Stimulated activated CD4-positive, alpha-beta T cell treated with anti-CD3 and anti-CD28 coated beads, Interleukin-12 subunit alpha, Interleukin-12 subunit beta, amount 100 ng/mL, for 48 hours (primary cell): ENCODE measurements at places on chromosomes 3 and 15.

GRCh38 chr3:138336454-138336999, 6.9 kb upstream of the NME9 start:
- no peak for DNase-seq

GRCh38 chr3:157174649-157175498, 14.9 kb upstream of the CCNL1 start:
- DNase-seq: peak; percentile 96

GRCh38 chr15:91104111-91104510, 4.1 kb downstream of the SV2B start:
- DNase-seq: no peak

DNA sequence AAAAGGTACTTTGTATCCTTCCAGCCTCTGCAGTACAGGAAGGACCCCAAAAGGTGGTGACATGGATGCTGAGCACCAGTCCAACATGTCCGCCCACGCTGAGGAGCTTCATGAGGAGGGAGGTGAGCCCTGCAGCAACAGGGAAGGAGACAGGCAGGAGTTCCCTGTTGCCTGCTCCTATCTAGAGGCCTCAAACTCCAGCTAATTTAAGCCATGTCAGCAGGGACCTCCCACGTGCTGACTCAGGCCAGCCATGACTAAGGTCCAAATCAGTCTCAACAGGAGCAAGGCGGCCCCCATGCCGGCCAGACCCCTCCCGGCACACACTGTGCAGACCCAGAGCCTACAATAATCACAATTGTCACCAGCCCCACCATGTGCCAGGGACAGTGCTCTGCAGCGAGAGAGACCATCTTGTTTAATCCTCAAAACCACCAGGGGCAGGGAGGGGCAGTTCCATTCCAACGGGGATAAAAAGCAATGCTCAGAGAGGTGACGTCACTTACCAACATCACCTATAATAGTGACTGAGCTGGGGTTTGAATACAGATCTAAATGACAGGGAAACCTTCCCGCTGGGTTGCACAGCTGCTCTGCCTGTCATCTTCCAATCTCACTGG, 54.5 kb upstream of the GATA2 start:
- DNase-seq: no peak

- DNase-seq: no peak
These were observed 202.4 kb upstream of the GADL1 start for GRCh38 chr3:31096661-31097395.

GRCh38 chr3:100141586-100141985, 27.3 kb upstream of the FILIP1L start:
- DNase-seq: no peak

DNA sequence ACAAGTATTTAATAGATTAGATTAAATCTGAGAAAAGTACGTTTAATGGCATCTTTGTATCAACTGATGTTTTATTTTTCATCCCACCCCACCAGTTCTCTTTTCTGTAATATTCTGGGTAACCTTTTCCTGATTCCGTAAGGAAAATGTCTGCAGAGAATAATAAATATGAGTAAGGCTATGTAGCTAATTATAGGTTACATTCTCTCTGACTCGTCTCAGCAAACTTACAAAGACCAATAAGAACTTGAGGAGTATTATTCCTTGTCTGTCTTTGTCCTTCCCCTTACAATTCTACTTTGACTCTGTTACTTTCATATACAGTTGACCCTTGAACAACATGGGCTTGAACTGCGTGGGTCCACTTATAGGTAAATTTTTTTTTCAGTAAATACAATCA, 12.1 kb downstream of the SNAP23 start:
- no peak for DNase-seq

GRCh38 chr3:192082730-192083660, 622.0 kb downstream of the PYDC2 start:
- no peak for DNase-seq

- no peak for DNase-seq
These were observed 166.4 kb upstream of the PROK2 start for GRCh38 chr3:71951361-71951760.

GRCh38 chr15:92069308-92070250, 216.1 kb downstream of the SLCO3A1 start:
- DNase-seq: peak; percentile 27

- no peak for DNase-seq
These were observed 200.1 kb downstream of the SLC9A9 start for GRCh38 chr3:143648218-143648617.

DNA sequence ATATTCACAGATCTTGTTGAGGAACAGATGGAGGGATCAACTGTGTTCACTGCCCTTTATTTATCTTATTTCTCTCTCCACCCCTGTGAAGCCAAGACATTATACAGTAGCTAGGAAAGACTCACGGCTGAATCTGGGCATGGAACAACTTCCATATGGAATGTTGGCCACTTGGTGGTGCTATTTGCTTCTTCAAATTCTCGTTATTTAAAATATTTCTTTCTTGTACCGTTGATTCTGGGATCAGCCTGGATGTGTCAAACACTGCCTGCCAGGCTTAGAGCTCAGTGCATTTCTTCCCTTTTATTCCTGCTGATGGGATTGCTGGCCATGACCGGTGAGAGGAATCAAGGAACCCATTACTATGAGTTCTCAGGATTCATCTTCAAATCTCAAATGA, 17.5 kb upstream of the GASK1A start:
- DNase-seq: no peak

GRCh38 chr3:31670722-31671121, 138.0 kb downstream of the STT3B start:
- no peak for DNase-seq

GRCh38 chr3:21795152-21795837, 44.3 kb upstream of the ZNF385D start:
- DNase-seq: no peak

DNA sequence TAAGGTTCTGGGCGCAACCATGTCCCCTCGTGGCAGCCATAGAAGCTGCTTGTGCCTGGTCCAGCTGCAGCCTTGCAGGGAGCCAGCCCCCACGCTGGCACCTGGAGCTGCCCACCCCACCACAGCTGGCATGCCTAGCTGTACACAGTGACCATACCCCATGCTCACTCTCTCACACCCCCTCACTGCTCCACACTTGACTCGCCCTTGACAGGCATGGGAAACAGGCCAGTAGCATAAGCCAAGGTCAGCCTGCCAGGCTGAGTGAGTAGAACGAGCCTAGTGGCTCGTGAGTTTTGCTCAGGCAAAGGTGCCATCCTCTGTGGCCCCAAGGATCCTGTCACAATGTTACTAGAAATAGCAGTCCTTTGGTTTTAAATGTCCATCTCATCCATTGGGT, 52.7 kb upstream of the CADM2 start:
- no peak for DNase-seq

GRCh38 chr3:70890020-70890394, 577.6 kb upstream of the MDFIC2 start:
- no peak for DNase-seq

GRCh38 chr3:54358969-54359694, 236.8 kb downstream of the CACNA2D3 start:
- no peak for DNase-seq

DNA sequence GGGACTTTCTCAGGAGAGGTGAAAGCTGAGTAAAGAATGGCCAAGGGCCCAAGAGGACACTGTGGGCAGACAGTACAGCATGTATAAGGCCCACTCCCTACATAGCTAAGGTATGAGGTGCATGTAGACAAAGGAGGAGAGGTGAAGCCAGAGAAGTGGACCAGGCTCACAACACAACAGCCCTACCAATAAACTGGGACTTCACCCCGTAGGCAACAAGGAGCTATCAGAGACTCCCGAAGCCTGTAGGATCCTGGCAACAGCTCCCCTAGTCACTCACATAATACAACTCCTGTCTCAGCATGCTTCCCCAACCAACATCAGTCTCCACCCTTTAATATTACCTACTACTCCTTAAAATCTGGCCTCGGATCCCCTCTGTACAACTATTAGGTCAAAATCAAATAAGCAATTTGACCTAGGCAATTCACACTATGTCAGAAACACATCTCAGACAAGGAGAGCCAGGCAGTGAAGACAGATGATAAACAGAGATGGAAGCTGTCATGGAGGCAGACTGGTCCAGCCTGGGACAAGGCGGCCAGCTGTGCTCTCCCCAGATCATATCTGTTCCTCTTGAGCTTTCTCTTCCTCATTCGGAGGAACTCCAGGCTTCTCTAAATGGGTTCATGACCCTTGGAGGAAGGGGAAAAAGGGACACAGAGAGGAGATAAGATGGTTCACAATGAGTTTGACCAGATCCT, 1.4 kb downstream of the XXYLT1 start:
- no peak for DNase-seq

DNA sequence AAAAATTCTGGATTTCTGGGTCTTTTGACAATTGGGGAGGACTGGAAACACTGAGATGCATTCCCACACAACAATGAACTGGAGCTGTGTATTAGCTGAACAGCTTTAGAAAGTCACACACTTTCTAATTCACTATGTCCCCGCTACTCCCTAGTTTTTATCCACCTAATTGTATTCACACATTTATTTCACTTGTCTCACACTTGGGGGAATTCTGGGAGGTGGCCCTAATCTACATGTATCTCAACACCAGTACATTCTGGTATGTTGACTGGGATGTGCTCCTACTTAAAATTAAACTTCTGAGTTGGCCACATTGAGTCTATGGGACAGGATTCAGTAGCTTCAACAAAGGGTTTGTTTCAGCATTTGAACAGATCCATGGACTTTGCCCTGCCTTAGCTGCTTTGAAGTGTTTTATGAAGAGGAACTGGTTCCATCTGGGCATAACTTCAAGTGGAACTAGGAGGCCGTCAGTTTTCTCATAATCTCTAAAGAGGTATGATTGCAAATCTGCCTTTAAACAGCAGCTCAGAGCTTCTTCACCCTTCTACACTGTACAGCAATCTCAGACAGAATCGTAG, 106.5 kb upstream of the CMC1 start:
- DNase-seq: no peak

DNA sequence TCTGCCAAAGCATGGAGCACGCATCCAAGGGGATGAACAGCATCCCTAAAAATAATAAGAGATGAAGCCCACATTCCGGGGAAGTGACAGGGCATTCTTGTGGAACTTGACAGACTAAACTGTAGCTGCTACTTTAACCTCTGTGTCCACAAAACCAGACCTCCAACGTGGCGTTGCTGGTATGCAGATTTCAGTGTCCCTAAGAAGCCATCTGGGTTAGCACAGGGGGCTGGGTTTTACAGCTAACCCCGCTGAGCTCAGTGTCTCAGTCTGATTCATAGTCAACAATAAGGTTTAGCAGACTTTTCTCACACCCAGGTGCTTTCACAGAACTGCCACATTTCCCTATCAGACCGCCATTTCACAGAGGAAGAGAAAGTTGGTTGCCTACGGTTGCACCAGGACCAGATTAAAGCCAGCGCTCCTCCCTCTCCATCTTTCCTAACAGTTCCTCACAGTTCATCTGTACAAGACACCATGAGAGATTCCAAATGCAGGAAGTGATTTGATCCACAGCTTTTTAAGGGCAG, 61.6 kb upstream of the CTDSPL start:
- no peak for DNase-seq

- DNase-seq: no peak
These were observed 218.2 kb upstream of the TPM1 start for GRCh38 chr15:62824111-62825015.

DNA sequence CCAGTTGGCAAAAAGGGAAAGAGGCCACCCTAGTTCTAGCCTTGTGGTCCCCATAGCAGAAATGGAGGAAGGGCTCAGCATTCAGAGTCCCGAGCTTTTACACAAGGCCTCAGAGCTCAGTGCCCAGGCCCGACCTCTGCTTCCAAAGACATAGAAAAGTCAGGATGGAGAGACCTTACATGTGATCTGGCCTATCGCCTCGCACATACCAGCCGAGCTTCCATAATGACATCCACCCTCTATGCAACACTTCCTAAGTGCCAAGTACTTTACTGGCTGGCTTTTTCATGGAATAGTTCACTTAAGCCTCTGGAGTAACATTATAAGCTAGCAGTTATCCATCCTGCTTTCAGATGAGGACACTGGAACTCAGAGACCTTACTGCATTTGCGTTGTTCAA, 275.9 kb downstream of the FAM43A start:
- no peak for DNase-seq

DNA sequence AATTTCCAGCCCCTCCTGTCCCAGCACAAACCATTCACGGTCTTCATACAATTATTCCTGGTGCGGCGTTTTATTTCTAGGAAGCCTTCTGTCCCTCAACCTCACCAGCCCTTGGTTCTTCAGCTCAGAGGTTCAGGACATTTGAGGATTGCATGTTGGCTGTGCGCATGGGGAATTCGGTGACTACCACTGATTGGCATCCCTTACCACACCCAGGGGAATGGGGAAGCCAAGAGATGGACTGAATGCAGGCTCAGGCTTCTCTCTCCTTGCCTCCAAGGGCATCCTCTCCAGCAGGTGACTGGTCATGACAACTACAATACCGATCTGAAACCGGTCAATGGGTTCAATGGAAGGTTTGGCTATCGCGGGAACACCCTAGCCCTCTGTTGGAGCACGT, 153.8 kb downstream of the MTHFS start:
- DNase-seq: no peak

- DNase-seq: no peak
These were observed 617.6 kb upstream of the MDFIC2 start for GRCh38 chr3:70930066-70930465.

DNA sequence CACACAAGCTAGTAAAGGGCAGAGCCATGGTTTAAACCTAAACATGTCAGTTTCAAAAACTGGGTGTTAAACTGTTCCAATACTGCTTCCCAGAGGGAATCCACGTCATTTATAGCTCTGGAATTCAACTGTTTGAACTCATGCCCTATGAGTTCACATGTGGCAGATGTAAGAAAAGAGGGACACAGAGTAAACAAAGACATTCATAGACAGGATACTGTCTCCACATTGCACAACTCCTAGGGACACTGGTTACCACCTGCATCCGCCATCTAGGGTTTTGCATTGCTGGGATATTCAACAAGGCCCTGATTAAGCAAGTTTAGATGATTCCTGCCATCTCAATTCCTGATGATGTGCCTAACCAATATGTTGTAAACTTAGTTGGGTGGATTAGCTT, 134.1 kb upstream of the COL8A1 start:
- no peak for DNase-seq

- DNase-seq: no peak
These were observed 781.7 kb downstream of the SQOR start for GRCh38 chr15:46416544-46416943.

- DNase-seq: peak; percentile 15
These were observed at the start of gene PLOD2 for GRCh38 chr3:146160964-146161662. Gene PLOD2, minus strand, starts transcription at chr3:146161184. Its CDS starts 195 bp downstream, at chr3:146160989.
